ENCODE measurements at places on chromosomes 2 and 18.

- DNase-seq, result no peak
These were observed 3.6 kb downstream of the ITM2C start for GRCh38 chr2:230868161-230868946.

DNA sequence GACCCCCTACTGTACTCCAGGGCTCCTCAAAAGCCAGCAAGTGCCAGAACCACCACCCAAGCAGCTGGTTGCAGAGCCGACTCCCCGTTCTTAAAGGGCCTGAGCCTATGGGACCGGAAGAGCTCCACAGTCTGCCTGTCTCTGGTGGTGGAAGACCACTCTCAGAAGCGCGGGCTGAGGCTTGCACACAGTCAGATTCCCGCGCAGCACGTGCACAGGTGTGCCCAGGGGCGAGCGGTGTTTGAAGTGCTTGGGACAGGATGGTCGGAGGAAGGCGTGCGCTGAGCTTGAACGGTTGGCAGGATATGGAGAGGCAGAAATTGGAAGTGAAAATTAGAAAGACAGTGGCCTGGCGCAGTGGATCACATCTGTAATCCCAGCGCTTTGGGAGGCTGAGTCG is 64.8 kb downstream of the CYP26B1 start:
- DNase-seq, result no peak

GRCh38 chr18:604771-605170 is 8.0 kb downstream of the CLUL1 start:
- DNase-seq, result no peak

GRCh38 chr18:10353791-10354190 is 100.6 kb upstream of the APCDD1 start:
- DNase-seq, result no peak

GRCh38 chr18:3671176-3671575 is 221.2 kb downstream of the TGIF1 start:
- no peak for DNase-seq

All from Peyer's patch (tissue), 4 donors.